ENCODE measurements at places on chromosomes 4 and X.

DNA sequence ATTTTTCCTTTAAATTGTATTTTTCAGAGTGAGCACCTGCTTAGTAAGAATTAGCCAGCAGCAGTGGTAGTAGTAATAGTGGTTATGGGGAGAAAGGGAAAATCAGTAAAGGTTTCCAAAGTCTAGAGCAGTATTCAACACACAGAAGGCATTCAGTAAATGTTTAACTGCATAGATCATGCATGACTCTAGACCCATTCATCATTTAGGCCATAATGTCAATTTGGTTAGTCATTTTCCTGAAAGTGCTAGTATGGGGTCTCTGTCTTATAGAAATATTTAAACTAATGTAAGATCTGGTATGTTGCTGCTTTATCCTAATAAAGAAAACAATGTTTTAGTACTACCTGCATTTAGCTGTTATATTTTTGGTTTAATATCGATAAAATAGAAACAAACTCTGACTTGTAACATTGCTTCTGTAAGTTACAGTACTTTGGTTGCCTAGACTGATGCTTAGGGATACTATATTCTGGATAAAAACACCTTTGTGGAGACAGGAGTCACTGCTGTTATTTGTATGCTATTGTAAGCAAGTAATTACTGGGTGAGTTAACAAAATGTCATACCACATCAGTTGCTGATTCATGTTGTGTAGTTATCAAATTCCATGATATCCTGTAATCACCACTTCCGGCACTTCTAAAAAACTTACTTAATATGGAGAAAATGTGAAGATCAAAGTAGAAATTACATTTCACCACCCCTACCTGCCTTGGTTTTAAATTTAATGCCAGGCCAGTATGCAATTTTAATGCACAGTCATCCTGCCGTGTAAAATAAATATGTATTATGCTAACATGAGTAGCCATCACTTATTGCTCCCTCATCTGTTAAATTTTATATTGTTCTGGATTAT lies 115.8 kb upstream of the BMPR1B start:
- DNase-seq, result peak; percentile 66

- DNase-seq, result peak; percentile 75
Measured at GRCh38 chr4:186021461-186022167, 47.3 kb upstream of the TLR3 start.

- DNase-seq, result peak; percentile 48
Measured at GRCh38 chr4:122450847-122451246, 5.7 kb downstream of the IL2 start.

GRCh38 chr4:142567199-142567598 lies 278.9 kb downstream of the INPP4B start:
- no peak for DNase-seq

DNA sequence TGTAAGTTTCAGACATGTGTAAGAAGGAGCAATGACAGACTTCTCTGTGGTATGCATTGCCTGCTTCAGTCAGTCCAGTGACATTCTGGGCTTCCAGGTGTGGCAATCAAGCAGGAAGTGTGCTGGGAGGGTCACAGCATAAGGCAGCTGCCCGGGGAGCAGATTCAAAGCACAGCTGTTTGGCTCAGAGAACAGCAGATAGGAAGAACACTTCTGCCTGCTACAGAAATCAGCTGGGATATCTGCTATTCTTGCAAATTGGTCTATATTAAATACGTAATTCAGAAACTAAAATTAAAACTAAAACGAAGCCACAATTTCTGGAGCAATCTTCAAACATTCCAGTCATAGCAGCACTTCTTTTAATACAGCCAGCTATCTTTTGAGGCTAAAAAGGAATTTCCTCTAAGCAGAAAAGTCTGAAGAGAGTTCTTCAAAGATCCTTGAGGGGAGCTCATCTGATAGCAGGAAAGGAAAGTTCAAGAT lies 47.5 kb upstream of the GALNT7 start:
- DNase-seq, result peak; percentile 67

DNA sequence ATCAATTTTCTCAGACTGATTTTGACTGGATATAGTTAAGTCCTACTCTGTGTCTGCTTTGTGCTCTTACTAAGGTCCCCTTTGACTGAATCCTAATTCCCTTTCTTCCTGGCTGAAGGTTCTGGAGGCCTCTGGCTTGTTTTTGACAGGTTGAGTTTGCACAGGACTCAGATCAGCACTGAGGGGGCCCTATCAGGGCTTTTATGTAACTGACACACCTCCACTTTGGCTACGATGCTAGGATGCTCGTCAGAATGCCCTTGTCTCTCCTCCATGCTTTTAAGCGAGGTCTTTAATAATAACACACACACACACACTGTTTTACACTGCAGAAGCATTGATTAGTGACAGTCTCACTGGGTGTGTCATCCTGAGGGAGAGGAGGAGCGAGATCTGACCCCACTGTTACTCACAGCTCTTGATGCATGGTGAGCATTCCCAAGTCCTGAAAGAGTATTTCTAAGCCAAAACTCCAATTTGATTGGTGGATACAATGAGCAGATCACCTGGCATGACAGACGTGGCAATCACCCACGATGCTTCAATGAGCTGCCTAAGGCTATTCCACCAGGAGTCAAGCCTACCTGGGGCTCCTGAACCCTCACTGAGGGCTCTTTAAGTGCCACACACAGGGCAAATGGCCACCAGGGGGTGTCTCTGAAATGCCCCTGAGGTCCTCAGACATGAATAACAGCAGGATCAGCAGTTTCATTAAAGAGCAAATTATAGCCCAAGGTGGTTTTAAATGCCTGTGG lies 130.4 kb upstream of the CPEB2 start:
- DNase-seq, result no peak
